ENCODE measurements at places on chromosomes 13 and 19.

DNA sequence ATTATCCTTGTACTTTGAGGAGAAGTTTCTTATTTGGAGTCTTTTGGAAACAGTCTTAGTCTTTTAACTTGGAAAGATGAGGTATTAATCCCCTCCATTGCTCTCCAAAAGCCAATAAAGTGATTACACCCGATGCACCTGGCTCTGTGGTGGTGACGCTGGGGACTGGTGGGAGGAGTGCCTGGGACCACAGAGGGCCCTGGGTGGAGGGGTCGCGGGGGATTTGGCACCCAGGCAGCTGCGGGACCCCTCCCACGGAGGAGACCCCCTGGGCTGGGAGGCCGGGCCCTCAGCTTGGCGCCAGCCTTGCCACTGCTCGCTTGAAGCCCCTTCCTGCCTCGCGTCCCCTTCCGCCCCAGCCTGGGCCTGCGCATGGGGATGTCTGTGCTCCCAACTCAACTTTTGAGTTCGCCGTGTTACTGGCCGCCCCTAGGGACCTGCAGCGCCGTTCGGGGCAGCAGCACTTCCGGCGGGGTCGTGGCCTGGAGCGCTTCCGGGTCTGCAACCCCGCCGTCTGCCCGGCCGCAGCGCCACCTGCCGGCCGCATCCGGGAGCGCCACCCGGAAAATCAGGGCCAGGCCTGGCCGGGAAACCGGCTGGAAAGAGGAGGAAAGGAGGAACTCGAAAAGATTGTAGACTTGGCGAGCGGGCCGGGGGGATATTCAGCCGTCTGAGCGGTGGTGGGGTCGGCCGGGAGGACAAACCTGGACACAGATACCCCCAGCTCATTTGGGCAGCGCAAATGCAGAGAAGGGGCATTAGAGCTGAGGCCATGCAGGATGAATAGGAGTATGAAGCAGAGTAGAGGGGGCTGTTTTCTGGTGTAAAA, 8.4 kb downstream of the PEAK3 start:
- no peak for DNase-seq

DNA sequence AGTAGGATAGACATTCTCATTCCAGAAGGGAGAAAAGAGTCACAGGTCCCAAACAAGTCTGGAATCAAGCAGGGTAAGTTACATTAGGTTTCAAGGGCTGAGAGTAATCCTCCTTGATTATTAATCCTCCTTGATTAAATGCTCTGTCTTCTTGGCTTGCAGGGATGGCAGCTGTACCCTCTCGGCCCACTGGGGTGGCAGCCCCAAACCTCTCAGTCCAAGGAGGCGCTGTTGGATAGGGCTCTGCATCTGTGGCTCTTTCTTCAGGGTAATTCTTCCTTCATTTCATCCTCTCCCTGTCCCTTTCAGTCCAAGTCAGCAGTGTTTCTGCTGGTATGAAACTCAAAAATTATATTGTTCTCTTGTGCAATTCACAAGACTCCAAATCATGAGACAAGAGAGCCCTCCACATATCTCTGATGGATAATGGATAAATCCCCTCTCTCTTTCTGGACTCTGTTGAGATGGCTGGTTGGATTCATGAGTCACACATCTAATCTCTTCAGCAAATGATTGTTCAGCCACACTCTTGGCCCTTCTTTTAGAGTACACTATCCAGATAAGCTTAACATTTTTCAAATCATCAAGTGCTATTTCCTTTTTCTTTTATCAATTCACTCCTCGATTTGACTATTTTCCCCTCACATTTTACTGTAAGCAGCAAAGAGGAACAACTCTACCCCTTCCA, 323.7 kb upstream of the HTR2A start:
- DNase-seq: no peak

GRCh38 chr19:45638930-45639729, at the start of gene EML2:
Gene EML2, minus strand, starts transcription at chr19:45639397. Its CDS starts 21 bp downstream, at chr19:45639376.
- DNase-seq: no peak

DNA sequence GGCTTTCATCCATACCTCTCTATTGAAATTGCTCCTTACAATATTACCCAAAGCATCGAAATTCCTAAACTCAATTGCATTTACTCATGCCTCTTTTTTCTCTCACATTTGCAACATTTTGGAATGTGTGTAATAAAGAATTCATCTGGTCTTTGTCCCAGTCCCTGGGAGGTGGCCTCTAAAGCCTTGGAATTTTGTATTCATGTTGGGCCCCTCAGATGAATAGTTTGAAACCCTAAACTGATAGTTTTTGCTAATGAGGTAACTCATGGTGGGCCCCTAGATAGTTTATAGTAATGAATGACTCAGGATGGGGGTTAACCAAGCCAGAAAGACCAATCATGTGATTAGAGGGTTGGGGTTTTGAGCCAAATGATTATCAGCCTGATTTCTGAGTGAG, 490.4 kb downstream of the DIAPH3 start:
- DNase-seq: no peak

DNA sequence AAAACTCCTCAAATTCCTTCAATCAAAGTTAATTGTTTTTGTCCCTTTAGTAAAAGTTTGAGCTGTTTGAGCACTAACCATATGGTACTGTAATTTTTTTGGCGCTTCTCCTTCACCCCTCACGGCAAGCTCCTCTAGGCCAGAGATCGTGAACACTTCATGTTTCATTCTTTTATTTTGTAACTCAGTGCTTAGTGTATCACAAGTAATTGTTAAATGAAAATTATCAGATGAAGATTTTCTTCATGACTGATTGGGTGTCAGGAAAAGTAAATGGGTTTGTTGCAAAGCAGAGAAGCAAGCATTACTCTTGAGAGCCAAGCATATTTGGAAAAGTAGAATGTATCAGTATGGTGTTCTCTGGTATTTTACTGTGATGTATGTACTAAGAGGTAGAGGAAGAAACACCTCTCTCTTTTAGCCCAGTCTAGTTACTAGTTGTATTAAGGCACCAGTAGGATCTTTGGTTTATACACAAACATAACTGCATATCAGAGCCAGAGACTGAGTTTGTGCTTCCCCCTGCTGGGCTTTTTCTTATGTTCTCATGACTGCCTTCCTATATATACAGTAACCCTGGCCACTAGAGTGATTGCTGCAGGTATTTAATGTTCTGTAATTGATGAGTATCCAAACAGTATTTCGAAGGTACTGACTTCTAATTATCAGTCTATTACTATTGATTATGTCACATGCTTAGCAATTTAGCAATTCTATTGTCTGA, 202.3 kb upstream of the KLHL1 start:
- no peak for DNase-seq

GRCh38 chr19:558770-559439, 13.5 kb upstream of the BSG start:
- no peak for DNase-seq

GRCh38 chr19:5913739-5914357, at the start of gene CAPS:
Gene CAPS, plus strand, starts transcription at chr19:5914254. Its CDS starts 153 bp downstream, at chr19:5914407.
- DNase-seq: no peak

- no peak for DNase-seq
These were observed 5.9 kb downstream of the SHANK1 start for GRCh38 chr19:50713556-50714236.

GRCh38 chr19:28582796-28583195, 630.2 kb downstream of the UQCRFS1 start:
- DNase-seq: no peak

DNA sequence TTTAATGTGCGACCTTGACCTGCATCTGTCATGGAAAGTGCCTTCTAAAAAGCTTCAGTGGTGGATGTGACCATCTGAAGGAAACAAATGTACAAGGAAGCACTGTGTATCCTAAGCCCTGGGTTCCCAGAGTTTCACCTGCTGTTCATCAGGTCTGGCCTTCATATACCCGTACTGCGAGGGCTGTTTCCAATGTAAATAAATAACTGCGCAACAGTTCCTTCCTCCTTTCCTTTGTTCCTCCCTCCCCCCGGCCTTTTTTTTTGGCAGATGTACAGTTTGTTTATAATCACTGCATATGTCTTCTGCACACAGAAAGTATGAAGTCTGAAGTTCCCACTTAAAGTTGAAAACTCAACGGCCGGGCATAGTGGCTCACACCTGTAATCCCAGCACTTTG, 5.2 kb downstream of the FAAP24 start:
- no peak for DNase-seq

DNA sequence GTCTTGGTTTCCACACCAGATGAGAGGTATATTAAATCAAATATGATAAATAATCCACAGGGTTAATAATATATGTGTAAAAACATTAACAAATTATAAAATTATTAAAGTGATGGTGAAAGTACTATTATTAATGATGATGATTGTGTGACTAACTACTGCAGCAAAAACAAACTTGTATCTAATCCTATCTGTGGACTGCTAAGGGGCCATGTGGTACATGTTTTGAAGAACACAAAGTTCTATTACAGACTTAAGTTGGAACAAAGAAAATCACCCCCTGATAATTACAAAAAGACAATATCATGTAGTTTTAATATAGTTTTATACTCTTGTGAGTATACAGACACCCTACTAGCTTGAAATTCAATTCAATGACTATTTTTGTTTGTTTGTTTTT, 504.2 kb upstream of the NBEA start:
- no peak for DNase-seq

DNA sequence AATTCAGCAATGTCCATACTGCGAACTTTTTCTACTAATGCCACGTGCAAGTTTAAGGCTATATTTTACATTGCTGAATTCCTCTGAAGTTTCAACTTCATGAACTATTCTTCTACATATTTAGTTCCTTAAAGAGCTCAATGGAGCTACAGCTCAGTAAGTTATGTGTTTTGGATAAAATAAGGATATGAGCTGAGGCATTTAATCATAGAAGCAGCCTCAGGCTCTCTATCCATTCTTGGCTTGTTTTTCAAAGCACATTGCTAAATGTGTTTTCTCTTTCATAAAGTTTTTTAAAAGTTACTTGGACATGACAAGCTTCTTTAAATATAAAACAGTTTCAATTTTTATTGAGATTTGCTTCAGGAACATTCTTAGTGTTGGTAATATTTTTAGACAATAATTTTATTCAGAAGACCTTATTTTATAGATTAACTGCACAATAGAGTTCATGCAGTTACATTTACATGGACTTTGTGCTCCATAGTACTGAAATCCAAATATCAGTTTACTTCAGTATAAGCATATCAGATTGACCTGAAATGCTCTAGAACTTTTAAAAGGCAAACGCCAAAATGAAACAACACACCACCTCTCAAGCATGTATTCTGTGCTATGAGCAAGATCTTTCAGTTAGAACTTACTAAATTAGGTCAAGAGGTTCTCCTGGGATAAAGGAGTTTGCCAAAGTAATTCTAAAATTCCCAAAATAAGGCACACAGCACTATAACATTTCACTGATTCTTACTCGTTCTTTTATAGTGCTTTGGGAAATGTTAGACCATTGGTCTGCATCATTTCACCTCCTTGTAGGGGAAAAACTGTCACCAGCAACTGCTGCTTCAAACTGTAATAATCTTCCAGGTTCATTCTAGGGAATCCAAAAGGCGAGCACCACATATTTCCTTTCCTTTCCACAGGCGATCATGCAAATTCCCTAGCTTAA, 275.5 kb downstream of the ENOX1 start:
- DNase-seq: no peak

DNA sequence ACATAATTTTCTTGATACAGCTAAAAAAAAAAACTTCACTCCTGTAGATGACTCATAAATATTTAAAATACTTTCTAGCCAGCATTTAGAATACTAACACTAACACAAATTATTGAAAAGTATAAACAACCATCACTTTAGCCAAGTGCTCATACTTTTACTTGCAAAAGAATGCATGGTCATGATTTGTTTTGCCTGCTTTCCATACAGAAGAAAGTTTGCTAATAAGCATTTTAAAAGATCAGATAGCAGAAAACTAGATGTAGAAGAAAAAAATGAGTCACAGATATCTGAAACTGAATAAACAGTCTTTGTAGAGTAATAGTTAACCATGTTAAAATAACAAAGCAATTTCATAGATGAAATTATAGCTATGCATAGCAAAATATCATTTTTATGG, 2280.4 kb upstream of the PCDH20 start:
- no peak for DNase-seq

All from urinary bladder (tissue), 4 donors.